ENCODE measurements at places on chromosomes 4 and X. TPM values are rescaled to one million over a fixed set of nuclear protein-coding genes. Genes with fewer than 3 reads are reported as not detected.

- ATAC-seq, result no peak
Measured at GRCh38 chr4:32148111-32148666, 1428.0 kb downstream of the PCDH7 start.

GRCh38 chr4:97577004-97577403, 566.3 kb downstream of the STPG2 start:
- no peak for ATAC-seq

DNA sequence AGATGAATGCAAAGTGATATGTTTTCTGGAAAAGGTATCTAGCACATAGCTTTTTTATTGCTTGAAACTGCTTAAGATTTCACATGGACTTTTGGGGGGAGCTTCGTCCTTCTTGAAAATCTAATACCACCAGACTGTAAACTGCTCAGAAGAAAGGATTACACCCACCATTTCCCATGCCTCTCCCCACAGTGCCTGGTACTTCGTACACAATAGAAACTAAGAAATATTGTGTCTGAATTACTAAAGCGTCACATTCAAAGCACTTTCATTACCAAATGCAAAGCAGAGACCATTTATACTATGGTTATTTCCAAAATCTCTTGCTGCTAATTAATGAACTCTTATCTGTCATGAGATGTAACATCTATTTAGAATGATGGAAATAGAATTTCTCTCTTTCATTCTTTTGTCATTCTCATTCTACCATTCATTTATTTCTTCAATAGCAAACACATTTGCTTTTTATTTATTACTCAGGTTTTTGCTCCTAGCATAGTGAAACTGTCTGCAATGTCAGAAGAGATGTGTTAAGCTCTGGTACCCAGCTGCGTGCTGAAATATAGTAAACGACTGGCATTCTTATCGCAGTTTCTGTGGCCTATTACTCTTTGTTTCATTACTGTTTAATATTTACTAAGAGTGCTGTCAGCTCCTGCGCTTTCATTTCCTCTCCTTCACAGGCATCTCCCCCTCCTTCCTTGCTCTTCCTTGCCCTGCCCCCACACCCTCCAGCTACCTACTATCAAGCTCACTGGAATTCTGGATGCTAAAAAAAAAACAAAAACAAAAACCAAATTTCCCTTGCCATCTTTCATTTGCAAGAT, 51.4 kb upstream of the RAPGEF2 start:
- peak; percentile 23 for ATAC-seq

DNA sequence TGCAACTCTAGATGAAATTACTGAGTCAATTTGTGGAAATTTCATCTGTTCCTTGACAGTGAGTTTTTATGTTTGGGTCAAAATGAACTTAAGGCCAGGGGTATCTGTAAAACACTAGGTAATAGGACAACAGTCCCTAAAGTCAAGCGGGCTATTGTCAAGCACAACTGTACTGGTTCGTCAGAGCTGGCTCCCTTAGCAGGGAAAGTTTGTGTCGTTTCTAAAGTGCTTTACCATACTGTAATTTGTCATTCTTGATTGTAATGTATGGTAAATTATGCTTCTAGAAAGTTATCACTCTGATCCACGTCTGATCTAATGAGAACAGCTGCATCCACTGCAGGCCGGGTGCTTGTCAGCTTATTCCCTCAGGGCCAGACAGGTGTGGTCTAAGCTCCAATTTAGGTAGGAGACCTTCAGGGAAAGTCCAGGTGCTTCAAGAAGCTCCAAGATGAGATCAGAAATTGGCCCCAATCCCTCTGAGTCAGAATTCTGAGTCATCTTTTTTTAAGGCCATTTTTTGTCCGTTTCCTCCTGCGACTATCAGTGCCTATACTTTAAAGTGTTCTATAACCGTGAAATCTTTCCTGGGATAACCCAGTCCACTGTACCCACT, 92.2 kb downstream of the PALLD start:
- ATAC-seq, result no peak

The NDNF gene
- 2.5 TPM for total RNA-seq
